ENCODE measurements at places on chromosomes 12 and 14.

DNA sequence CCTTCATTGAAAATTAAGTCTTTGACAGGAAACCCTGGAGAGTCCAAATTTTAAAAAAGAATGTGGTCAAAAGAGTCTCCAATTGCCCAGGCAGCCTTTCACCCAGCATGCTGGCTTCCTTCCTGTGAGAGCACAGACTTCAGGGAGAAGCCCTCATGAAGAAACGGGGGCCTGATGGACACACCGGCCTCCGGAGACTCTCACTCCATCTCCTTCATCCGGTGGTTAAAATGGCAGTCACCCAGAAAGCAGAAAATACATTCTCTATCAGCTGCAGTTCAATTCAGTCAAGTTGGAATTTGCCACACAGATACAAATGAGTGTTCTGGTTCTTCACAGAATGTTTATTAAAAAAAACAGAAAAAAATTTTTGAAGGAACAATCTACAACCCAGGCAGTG is 56.5 kb downstream of the CPM start:
- no peak for DNase-seq

DNA sequence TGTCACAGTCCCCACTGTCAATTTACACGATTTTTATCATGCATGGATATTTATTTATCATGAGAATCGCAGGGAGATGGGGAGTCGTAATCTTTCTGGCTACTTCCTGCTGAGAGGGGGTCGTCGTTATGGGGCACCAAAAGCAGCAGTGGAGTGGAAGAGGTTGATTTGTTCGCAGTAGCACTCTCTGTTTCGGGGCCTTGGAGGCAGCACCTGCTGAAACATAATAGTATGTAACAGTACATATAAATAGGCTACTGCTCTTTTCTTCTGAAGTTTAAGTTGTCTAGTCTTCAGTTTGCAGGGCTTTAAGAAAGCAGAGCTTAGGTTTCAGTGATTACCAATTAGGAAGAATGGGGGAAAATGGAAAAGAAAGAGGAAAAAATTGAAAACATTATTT is 3.8 kb downstream of the SOAT2 start:
- no peak for DNase-seq

- DNase-seq: no peak
Measured at GRCh38 chr12:13784504-13784903, 196.9 kb downstream of the GRIN2B start.

DNA sequence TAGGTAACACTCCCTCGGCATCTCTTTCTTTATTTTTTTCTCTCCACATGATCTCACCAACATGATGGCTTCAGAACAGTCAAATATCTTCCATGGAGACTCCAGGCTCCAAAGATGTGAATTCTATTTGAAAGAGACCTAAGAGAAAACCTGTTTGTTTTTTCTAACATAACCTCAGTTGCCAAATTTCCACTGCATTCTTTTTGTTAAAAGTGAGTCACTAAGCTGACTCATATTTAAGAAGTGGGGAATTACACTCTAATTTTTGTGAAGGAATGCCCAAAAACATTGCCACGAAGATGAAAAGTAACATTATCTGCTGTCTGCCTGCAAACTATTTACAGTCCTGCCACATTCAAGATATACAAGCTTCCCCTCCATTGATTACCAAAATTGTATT is 1337.6 kb downstream of the LRFN5 start:
- no peak for DNase-seq

GRCh38 chr12:47821346-47821706 is 1.6 kb upstream of the HDAC7 start:
- no peak for DNase-seq

All from activated CD4-positive, alpha-beta T cell treated with anti-CD3 and anti-CD28 coated beads for 4 hours (primary cell).